Left cardiac atrium (tissue), 4 donors: ENCODE measurements at places on chromosomes 1 and 21.

GRCh38 chr1:157304271-157304670, 166.1 kb upstream of the ETV3 start:
- no peak for DNase-seq

DNA sequence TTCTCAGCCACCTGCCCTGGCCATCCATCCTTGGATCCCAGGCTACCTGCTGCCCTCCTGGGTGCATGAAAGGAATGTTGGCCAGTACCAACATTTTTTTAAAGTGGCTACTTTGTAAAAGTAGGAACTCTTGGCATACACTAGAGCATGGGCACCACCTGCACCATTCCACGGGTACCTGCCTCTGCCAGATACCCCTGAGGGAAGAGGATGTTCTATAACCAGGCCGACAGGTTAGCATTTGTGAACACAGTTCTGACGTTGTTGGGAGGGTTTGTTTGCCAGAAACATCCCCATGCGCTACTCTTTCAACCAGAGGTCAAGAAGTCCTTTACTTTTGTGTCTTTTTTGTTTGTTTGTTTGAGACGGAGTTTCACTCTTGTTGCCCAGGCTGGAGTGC, 43.0 kb downstream of the EVA1C start:
- DNase-seq = no peak

- DNase-seq = no peak
Observed at GRCh38 chr1:241934201-241934848, 23.2 kb upstream of the BECN2 start.

DNA sequence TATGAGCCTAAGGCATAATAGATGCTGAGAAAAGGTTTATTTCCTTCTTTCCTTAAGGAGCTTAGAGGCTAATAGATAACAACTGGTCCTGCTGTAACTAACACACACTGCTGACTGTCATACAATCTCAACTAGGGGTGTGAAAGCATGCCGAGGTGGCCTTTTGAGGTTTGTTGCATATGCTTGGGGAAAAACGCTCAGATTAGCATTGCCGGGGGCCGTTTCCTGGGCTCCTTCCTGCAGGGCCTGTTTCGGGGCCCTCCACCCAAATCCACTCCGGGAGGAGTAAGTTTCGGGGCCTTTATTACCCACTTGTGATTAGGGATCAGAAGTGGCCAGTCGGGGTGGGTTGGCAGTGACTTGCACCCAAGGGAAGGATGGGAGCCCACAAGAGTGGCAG, 27.2 kb upstream of the RCSD1 start:
- no peak for DNase-seq

DNA sequence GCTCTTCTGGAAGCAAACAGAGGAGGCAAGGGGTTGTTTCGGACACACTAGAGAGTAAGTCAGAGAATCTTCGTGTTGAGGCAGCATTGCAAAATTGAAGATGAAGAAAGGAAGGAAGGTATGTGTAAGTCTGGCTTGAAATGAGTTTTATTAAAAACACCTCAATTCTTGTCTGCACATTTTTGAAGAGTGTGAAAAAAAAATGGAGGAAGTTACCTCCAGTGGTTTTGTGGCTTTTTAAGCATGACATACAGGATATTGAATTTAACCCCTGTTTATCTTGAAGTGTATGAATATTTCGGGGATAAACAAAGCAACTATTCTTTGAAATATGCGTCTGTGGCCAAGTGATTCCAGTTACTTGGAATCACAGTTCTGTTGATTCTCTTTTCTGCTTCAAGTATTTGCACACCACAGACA, 203.2 kb upstream of the SGIP1 start:
- DNase-seq = no peak

DNA sequence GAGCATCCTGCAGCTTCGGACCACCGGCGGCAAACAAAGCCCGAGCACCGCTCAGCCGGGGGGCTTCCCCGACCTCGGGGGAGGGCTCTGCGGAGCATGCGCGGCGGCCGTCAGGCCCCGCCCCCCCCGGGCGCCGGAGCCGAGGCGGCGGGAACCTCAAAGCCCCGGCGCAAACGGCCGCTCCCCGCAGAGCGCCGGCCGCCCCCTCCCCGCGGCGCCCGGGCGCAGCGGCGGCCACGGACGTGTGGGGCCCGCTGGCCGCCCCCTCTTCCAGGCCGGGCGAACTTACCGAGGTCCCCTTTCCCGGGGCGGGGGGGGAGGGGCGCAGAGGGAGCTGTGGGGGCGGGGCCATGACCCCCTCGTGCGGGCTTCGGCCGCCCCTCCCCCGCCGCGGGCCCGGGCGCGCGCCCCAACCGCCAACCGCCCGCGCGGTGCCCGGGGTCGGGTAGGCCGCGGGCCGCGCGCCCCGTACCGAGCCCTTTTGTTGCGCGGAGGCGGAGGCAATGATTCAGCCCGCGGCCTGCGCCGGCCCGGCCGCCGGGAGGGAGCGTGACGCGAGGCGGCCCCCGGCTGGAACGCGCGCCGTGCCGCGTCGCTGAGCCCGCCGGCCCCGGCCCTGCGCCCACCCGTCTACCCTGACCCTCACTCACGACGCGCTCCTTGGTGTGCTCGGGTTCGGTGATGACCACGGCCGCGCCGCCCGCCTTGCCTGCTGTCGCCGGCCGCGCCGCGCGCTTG, 1.7 kb downstream of the RCC2 start:
- DNase-seq = peak; percentile 46

GRCh38 chr1:39952359-39953110, 2.4 kb upstream of the MFSD2A start:
- DNase-seq = no peak

DNA sequence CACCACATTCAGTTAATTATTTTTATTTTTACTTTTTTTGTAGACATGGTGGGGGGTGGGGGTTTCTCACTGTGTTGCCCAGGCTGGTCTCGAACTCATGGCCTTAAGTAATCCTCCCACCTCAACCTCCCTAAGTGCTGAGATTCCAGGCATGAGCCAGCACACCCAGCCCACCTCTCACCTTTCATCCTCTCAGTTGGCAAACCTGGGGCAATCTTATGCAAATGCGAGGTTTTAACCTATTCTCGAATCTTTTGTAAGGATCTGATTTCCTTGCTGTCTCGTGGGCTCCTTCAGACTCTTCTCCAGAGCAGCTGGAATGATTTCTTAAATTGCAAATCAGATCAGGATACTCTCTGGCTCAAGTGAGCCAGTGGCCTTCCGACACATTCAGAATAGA, 7.1 kb upstream of the SLC2A7 start:
- no peak for DNase-seq

- no peak for DNase-seq
Observed at GRCh38 chr1:208230668-208231529, 13.3 kb downstream of the PLXNA2 start.

- no peak for DNase-seq
Observed at GRCh38 chr1:31881688-31882000, 56.5 kb downstream of the PTP4A2 start.

GRCh38 chr1:66438062-66438461, 95.9 kb upstream of the SGIP1 start:
- no peak for DNase-seq

DNA sequence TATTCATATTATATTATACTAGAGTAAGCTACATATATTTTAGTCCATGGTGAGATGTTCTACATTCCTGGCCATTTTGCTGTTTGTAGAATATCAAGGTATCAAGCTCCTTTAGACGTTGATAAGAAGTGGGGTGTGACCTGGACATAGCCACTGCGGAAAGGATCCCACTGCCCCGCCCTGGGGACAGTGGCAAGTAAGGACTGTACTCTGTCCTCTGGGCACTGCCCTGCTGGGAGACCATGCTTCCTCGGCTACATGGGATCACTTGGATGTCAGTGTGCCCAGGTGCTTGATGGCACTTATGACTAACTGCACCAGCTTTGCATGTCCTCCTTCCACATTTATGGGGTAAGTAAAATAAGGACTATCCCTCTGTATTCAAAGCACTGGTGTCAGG, 46.3 kb upstream of the NTPCR start:
- no peak for DNase-seq

- no peak for DNase-seq
Observed at GRCh38 chr21:35942211-35943144, 117.8 kb downstream of the SETD4 start.

GRCh38 chr21:34861258-34861657, 187.8 kb downstream of the RUNX1 start:
- no peak for DNase-seq

DNA sequence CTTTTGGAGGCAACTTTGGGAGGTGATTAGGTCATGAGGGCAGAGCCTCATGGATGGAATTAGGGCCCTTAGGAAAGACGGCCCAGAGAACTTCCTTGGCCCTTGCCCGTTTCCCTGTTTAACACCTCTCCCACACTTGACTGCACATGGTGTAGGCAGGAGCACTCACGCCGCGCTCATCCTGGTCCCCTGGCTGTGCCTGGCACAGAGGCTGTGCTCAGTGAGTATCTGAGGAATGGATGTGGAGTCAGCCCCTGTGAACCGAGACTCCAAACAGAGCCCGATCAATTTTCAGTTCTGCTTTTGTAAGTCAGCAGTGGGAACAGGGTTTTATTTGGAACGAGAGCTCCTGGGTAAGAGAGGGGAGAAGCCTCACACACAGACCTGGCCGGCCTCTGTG, 29.8 kb upstream of the ETV3 start:
- DNase-seq = no peak

DNA sequence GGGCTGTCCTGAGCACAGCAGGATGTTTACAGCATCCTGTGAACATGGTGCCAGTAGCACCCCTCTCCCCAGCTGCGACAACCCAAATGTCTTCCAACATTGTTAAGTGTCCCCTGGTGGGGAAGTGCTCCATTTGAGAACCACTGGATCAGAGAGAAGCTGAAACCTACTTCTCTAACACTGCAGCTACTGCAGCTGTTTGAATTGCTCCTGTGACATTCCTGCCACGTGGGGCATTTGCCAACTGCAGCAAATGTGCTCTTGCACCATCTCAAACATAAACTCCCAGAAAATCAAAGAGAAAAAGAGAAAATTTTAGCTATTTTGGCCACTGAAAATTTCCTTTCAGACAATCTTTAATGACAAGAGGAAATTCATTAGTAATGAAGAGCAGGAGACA, 11.0 kb downstream of the SLC2A5 start:
- no peak for DNase-seq

- no peak for DNase-seq
Observed at GRCh38 chr1:47207803-47208373, 18.1 kb upstream of the PDZK1IP1 start.

DNA sequence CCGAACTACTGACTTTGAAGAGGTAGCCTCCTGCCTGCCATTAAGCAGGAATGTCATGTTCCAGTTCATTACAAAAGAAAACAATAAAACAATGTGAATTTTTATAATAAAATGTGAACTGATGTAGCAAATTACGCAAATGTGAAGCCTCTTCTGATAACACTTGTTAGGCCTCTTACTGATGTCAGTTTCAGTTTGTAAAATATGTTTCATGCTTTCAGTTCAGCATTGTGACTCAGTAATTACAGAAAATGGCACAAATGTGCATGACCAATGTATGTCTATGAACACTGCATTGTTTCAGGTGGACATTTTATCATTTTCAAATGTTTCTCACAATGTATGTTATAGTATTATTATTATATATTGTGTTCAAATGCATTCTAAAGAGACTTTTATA, 159.8 kb upstream of the SGIP1 start:
- no peak for DNase-seq

- DNase-seq = no peak
Observed at GRCh38 chr21:14888202-14888601, 176.6 kb downstream of the NRIP1 start.

DNA sequence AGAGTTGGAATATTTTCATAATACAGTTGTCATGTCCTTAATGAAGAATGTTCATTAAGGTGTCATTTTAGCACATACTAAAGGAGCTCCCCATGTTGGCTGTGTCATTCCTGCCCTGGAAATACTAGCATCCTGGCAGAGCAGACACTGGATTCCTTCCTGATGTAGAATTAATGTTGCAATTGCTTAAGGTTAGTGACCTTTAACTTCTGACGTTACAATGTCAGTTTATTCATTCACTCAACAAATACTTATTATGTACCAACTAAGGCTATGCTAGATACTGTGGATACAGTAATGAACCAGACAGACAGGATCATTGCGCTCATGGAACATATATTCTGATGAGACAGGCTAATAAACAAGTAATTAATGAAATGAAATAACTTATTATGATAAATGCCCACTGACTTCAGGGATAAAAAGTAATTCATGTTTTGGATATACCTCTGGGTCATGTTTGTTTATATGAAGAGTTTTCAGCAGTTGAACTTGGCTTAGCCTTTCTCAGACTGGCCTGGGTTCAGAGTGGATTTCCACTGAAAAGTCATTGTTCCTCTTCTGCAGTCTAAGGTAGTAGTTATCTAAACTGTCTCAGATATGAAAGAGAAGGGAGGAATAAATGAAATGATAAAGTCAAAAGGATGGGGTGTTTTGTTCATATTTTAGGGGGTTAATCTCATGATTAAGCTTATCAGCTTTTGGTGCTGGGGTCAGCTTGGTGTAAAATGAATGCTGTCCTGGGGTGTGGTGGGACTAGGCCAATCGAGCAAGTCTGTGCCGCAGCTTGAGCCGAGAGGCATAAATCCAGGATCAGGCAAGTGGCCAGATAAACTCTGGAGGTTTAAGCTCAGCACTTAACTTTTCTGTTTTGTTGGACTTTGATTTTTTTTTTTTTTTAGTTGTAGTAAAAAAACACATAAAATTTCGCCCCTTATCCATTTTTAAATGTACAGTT, 43.3 kb upstream of the KCNQ4 start:
- peak; percentile 29 for DNase-seq

DNA sequence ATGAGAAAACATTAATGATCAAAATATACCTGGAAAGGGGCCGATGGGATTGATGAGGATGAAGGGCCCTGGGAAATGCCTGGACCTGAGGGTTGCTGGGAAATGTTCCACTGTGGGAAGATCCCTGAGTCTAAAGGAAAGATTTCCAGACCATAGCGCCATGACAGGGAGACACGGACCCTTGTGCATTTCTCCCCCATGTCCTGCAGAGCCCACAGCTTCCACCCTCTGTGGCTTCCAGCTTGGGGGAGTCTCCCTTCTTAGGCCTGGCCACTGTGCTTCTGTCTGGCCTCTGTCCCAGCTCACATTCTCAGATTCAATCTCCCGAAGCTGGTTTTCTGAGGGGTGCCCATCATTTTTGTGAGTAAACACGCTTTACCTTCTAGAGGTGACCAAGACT, 1.0 kb upstream of the PRAMEF12 start:
- no peak for DNase-seq

GRCh38 chr1:91806769-91807700, 78.9 kb downstream of the TGFBR3 start:
- no peak for DNase-seq

DNA sequence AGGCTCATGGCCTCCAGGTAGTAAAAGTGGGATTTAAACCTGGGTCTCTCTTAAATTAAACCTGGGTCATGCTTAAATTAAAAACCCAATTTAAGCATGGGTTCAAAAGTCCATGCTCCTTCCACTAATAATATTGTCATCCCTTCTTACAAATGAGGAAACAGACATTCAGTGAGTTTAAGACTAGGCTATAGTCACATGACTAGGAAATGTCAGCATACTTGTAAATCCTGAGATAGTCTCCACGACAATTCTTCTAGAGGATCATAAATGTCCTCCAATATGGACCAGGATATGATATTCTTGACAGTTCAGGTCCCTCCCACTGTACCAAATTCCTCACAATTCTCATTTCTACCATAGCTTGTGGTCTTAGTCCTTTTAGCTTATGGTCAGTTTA, 10.5 kb upstream of the IGFN1 start:
- no peak for DNase-seq

- DNase-seq = no peak
Observed at GRCh38 chr1:226877669-226878068, 7.3 kb downstream of the PSEN2 start.
